Fibroblast of skin of abdomen (primary cell): ENCODE measurements at places on chromosomes 6 and 20.

DNA sequence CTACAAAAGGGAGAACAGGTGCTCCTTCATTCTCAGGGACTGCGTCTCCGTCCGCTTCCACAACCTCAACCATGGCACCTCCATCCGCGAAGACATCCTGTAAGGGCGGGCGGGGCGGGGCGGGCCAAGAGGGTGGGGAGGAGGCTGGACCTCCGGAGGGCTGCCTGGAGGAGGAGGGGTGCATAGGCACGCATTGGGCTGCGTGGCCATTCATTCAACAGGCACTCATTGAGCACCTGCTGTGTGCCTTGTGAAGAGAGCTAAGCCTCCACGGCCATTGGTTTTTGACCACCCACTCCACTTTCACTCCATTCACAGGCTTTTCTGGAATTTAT is 435 bp downstream of the ZSWIM3 start:
- no peak for DNase-seq

DNA sequence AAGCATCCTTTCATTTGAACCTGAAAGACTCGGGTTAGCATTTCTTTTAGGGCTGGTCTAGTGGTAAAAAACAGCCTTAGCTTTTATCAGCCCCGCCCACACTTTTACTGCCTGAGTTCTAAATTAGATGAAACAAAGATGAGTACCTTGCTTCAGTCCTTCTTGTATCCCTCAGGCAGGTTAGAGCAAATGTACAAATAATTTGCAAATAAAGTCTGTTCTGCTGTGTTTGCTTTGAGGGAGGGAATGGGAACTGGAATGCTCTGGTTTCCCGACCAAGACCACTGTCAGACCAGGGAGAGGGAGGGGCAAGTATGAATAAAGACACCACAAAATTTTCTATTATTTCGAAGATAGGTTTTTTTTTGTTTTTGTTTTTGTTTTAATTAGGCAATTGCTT is 85.5 kb upstream of the FLRT3 start:
- DNase-seq, result no peak

DNA sequence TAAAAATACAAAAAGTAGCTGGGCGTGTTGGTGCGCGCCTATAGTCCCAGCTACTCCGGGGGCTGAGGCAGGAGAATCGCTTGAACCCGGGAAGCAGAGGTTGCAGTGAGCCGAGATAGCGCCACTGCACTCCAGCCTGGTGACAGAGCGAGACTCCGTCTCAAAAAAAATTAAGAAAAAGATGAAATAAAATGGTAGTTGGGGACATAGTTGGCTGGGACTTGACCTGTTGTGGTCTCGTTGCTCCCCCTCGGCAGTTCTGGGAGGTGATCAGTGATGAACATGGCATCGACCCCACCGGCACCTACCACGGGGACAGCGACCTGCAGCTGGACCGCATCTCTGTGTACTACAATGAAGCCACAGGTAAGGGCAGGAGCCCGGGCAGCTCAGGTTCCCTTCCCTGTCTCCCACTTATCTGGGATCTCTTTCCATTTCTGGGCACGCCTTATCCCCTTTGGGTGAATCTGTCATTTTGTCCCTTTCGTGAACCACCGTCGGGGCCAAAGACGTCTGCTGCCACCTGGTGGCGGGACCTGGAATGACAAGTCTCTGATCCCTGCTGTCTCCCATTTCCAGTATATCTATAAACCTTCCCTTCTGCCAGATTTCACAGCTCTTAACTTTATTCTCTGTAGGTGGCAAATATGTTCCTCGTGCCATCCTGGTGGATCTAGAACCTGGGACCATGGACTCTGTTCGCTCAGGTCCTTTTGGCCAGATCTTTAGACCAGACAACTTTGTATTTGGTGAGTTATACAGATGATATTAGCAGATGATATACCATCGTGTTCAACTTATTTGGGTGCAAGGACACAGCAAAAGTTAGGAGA is 2.3 kb downstream of the TUBB start:
- DNase-seq, result peak; percentile 77

DNA sequence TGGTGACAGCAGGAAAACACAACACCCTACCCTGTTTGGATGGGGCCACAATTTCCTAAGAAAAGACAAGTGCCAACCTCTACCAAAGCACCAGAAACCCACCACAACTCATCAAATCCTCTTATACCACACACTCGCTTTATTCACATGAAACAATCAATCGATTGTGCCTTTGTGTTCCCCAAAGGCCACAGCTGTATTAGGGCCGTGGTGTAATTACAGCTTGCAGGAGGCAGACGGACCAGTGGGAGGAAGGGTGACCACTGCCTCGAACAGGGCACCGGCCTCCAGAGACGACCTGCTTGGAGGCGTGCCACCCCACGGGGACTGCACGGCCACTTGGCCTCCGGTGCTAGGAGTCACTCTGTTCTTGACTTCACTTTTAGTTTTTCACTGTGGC is 264.1 kb downstream of the FOXC1 start:
- no peak for DNase-seq

GRCh38 chr6:33628401-33628964 is 7.4 kb downstream of the ITPR3 start:
- DNase-seq, result no peak

DNA sequence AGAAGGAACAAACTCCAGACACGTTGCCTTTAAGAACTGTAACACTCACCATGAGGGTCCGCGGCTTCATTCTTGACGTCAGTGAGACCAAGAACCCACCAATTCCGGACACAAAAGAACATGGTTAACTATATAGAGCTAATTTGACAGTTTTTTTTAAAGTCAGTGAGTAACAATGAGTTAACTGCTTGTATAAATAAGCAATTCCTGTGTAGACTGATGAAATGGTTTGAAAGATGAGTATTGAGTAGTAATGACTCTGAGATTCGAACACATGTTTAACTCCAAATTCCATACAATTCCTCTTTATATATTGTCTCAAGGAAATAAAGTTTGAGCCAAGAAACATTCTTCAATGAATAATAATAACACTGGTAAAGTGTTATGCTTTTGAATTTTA is 478.0 kb downstream of the MMUT start:
- DNase-seq, result peak; percentile 1

DNA sequence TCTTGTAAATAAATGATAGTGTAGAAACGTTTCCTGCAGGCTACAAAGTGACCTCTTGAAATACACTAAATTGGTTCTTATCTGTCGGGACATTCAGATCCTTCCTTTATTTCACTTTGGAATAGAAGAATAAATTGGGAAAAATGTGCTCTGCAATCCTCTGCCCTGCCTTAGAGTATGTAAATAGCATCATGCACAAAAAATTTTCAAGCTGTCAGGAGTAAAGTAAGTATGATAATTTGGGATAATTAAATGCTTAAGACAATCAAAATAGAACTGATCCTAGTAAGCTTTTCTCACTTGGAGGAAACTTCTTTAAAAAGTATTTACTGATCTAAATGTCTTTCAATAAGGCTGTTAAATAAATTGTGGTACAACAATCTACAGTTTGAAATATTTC is 3.1 kb upstream of the TPBG start:
- DNase-seq, result no peak

- DNase-seq, result no peak
These were observed 115.2 kb downstream of the TOX2 start for GRCh38 chr20:44029848-44030230.

GRCh38 chr6:129908858-129909257 is 47.7 kb upstream of the TMEM244 start:
- no peak for DNase-seq

- no peak for DNase-seq
These were observed 67.5 kb downstream of the PHACTR3 start for GRCh38 chr20:59671661-59672471.

DNA sequence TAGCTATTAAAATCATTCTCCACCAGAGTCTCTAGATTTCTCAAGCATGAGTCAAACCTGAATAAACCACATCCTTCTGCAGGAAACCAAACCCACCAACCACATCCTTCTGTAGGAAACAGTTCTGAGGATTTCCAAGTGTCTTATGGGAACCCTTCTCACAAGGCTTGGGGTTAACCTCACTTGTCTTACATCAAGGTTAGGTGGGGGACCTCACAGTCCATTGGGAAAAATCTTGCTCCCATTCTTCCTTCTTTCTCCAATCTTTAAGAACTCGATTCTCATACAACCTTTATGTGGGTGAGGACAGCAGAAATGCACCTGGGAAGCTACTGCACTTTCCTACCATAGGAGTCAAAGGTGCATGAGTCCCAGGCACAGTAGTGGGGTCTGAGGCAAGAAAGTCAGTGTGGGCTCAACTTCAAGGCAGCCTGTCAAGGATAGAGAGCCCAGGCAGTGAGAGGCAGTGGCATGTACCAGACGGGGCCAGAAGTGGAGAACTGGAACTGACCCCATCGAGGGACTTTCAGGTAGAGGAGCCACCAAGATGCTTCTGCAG is 114.5 kb downstream of the SLC22A3 start:
- peak; percentile 88 for DNase-seq

GRCh38 chr6:169799474-169799926 is 48.1 kb downstream of the ERMARD start:
- DNase-seq, result no peak

DNA sequence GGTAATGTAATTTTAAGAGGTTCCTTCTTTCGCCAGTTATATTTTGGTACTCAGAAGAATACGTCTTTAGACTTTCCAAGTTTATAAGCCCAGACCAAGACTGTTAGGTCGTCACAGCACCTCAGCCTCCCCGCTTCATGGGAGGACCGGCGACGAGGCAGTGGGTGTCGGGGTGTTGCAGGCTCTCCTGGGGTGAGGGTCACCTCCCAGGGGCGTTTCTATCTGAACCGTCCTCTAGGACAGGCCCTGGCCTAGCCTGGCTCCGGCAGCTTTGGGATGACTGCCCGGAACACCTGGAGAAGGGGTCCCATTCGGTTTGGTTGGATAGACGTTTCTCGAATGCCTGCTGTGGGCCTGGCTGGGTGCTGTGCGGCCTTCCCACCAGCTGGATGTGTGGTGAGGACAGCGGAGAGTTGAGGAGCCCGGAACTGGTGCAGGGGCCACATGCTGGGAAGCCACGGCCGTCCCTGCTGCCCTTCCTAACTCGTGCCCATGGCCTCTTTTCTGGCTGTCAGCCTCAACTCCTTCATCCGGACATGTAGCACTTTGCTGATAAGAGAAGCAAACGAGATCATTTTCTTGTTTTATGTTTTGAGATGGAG is 1.1 kb downstream of the OSBPL2 start:
- no peak for DNase-seq

- no peak for DNase-seq
These were observed 108.9 kb upstream of the DST start for GRCh38 chr6:56751604-56752003.

- no peak for DNase-seq
These were observed 331.4 kb upstream of the QKI start for GRCh38 chr6:163083141-163083540.

GRCh38 chr6:31393932-31394331 is 9.5 kb upstream of the MICA start:
- no peak for DNase-seq

- DNase-seq, result no peak
These were observed 1516.4 kb upstream of the DEFB115 start for GRCh38 chr20:29740951-29741593.

DNA sequence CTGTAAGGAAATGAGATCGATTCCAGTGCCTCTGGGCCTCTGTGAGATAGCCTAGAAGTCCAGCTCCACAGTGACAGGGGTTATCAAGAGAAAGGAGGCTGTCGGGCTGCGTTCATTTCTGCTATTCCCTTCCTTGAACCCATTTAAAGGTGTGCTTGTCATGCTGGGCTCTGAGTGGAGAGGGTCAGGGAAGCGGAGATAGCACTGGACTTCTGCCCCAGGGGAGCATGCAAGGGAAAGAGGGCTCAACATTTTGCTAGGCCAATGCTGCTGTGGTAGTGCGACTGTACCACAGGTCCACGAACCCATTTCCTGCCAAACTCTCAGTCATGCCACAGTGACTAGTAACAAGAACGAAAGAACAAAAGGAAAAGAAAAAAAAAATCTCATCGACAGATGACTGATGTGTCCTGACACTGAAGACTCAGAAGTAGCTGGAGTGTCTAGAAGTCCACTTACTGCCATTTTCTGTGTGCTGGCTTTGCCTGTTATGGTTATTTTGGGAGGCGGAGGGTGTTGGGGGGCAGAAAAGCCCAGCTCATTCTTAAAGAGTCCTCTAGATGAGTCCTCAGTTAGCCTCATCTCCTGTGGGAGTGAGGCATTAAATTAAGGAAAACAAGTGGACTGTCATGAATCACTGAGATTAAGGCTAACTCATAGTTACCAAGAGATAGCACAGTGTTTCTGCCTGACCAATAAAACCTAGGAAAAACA is 8.1 kb downstream of the NEDD9 start:
- peak; percentile 42 for DNase-seq

- no peak for DNase-seq
These were observed 181.9 kb downstream of the ERMARD start for GRCh38 chr6:169933251-169933821.

DNA sequence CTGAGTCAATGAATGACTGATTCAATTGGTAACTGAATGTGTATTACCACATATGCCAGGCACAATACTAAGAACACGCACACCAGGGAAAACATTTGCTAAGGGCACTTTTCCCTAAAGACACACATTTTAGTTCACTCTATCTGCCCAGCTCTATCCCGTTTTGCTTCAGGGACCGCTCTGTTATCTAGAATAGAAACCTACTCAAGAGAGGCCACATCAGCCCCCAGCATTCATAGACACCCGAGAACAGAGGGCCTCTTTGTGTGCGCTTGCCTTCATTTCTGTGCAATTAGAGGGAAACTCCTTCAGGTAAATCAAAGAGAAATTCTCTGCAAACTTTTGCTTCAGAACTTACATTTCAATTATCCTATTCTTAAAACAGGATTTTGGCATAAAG is 50.3 kb downstream of the DZANK1 start:
- DNase-seq, result no peak

- DNase-seq, result no peak
These were observed 1279.8 kb downstream of the EPHA7 start for GRCh38 chr6:92139601-92140000.

- no peak for DNase-seq
These were observed 241.2 kb downstream of the UST start for GRCh38 chr6:148987982-148988381.

GRCh38 chr20:36206641-36207040 is 29.6 kb upstream of the AAR2 start:
- DNase-seq, result no peak

DNA sequence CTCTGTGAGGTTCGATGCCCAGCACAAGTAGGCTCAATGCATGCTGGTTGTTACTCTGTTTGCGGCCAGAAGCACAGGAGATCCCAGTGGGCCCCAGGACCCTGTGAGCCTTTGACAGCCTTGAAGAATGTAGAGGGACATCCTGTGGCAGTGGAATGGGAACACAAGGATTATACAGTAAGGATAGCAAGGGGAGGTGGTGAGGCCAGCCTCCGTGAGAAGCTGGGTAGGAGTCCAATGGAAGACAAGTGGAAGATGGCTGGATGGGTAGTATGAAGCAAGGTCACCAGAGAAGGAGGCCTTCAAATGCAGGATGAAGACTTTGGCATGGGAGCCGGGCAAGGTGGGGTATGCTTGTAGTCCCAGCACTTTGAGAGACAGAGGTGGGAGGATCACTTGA is 622.9 kb upstream of the CDH4 start:
- DNase-seq, result no peak

GRCh38 chr20:32610472-32611218 is 25.5 kb upstream of the NOL4L start:
- no peak for DNase-seq

- DNase-seq, result no peak
These were observed 24.0 kb upstream of the ATRN start for GRCh38 chr20:3446779-3447178.
